ENCODE measurements at places on chromosomes 12 and 14.

DNA sequence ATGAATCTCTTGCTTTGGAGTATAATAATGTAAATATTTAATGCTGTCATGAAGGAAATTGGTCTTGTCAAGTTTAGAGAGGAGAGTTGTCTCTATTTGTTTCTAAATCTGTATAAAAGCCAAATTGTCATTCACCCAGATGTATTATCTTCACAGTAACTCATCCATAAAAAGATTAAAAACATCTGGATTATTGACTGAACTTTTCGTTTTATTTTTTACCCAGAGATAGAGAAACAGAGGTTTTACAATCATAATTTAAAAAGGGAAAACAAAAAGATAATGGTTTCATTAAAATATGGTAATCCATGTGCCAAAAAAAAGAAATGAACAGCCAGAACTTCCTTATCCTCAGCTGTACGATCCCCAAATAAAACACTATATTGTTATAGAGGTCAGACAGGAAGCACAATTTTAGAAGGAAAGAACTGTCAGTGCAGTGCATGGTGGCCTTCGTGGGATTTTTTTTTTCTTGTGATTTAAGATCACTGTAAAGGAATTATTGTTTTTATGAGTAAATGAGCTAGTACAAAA is 125.9 kb downstream of the ACSS3 start:
- no peak for DNase-seq

DNA sequence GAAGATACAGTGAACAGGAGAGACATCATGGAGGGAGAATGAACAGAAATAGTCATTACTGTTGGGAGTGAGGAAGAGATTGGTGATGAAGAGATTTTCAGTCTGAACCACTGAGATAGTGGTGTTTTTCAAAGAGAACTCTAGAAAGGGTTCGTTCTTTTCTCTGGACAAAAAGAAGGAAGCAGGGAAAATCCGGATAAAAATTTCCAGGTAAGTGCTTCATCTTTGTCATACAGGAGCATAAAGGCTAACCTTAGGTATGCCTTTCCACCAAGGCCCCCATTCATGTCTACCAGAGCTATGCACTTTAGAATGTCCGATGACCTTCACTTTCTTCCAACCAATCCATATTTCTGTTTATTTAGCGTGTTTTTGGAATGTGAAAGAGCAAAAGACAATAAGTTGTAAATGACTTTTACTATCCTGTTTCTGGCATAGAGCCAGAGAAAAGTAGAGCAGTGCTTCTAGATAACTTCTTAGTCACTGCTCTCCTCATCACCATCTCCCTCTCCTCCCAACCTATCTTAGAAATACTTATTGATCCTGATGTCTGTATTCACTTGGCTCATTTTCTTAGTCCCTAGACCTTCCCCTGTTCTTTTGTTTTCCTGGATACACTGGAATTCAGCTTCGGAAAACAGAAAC is 116.5 kb downstream of the TTC6 start:
- no peak for DNase-seq

- no peak for DNase-seq
Measured at GRCh38 chr12:30909349-30910037, 17.1 kb upstream of the TSPAN11 start.

- no peak for DNase-seq
Measured at GRCh38 chr14:49858383-49858782, 5.8 kb upstream of the NEMF start.

DNA sequence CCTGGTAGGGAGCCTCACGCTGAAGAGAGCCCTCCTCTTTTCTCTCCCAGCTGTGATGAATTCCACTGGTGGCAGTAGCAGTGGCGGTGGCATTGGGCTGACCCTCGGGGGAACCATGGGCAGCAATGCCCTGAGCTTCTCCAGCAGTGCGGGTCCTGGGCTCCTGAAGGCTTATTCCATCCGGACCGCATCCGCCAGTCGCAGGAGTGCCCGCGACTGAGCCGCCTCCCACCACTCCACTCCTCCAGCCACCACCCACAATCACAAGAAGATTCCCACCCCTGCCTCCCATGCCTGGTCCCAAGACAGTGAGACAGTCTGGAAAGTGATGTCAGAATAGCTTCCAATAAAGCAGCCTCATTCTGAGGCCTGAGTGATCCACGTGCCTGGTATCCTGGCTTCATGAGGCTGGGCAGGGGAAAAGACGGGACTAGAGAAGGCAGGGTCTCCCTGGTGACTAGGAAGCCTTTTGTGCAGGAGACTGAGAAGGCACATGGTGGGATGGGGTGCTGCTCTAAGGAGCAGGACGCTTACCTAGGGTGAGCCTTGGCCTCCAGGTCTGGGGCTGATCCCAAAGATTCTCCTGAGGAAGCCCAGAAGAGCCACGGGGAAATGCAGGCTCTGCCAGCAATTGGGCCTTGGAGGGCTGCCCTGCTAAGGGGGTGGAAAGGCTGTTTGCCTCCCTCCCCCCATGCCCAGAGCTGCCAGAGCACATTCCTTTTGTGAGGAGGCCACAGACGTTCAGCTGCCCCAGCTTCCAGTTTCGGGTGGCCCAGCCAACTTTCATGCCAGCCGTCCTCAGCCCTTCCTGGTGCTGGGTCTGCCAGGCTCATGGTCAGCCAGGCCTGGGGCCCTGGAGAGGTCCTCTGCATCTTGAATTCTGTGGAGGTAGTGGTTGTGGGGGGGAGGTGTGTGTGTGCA is 15.8 kb downstream of the KRT7 start:
- DNase-seq, result no peak

DNA sequence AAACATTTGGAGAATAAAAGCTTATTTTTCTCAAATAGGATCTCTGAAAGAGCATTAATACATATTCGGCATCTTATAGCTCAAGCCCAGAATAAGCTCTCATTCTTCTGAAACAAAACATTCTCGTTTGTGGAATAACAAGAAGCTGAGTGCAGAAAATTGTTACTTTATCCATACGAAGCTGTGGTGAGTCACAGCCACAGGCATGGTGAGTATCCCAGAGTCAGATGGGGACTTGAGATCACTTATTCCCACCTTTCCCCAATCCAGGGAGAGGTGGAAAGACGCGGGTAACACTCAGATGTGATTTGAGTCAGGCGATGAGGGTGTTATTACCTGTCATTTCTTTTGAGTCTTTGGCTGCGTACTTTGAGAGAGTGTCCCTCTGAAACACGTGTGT is 214.6 kb upstream of the TMEM132C start:
- no peak for DNase-seq

- DNase-seq, result no peak
Measured at GRCh38 chr12:770479-770878, 18.1 kb downstream of the WNK1 start.

- DNase-seq, result no peak
Measured at GRCh38 chr14:47103771-47104170, 452.2 kb upstream of the RPL10L start.

DNA sequence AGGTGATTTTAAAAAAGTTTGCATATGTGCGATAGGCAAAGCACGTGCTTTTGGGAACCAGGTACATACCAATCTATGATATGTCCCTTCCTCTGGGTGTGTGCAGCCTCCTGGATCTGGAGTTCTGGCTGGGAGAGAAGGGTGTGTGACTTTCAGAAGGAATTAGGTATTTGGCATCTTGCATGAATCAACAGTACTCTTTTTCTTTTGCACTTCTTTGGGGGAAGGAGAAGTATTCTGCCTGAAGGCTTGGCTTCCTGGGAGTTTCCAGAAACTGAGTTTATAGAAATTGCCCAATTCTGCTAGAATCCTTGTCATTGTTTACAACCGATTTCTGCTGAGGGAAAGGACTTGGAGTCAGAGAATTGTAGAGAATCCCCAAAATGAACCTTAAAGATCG is 2.9 kb upstream of the CLMN start:
- no peak for DNase-seq

DNA sequence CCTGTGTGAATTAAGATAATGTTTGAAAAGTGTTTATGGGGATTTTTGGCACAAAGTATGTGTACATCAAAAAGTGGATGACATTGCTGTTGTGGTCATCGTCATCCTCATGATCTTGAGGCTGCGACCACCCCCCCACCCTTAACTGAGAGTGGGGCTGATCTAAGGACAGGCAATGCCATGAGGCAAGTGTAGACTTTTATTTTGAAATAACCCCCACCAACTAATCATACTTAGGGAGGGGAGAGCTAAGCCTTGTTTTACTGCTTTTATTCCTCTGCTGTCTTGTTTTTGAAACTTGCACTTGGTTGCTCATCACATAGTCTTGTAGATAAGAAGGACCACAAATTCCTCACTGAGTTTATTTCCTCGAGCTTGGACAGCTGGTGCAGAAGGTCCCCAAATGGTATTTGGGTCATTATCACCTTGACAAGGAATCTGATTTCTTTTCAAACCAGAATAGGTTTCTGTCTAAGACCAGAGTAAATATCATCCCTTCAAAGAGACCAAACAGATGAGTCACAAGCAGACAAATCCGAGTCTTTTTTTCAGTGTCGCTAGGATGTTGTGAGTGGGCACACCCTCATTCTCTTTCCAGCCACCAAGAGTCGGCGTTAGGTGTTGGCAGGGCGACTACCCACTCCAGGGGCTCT is 23.9 kb upstream of the SMOC1 start:
- no peak for DNase-seq

DNA sequence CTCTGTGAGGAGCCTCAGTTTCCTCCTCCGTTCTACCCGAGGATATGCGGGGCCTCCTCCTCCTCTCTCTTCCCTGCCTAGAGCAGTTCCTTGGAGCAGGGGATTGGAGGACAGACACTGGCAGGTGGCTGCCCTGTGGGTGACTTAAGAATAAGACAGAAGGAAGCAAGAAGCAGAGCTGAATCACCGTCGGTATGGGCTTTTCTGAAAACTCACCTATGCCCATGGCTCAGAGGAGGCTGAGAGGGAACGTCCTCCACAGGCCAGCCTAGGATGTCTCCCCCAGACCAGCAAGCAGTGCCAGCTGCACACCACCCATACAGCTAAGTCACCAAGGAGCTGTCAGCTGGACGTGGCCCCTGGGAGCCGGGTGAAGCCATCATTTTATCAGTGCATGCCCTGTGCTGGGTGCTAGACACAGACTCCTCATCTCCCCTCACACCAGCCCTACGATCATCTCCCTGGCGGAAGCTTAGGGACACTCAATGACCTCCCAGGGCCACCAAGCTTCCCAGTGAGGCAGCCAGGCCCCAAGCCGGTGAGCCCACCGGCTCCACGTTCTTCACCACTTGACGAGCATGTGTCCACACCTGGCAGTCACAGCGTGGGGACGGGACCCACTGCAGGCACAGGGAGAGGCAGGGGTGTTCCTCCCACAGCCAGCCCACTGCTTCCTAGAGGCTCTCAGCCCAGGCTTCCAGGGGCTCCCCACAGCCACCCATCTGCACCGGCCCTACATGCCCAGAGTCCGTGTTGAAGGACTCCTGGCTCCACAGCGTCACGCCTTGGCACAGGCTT is 21.4 kb downstream of the ITPK1 start:
- no peak for DNase-seq

GRCh38 chr12:3641428-3642018 is 111.4 kb downstream of the CRACR2A start:
- no peak for DNase-seq

DNA sequence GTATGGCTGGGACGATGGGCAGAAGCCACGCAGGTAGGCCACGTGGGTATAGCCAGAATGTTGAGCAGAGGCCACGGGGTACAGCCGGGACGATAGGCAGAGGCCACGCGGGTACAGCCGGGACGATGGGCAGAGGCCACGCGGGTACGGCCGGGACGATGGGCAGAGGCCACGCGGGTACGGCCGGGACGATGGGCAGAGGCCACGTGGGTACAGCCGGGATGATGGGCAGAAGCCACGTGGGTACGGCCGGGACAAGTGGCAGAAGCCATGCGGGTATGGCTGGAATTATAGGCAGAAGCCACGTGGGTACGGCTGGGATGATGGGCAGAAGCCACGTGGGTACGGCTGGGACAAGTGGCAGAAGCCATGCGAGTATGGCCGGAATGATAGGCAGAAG is 195.0 kb downstream of the TTC7B start:
- DNase-seq, result no peak

GRCh38 chr12:25558586-25558985 is 5.5 kb upstream of the LMNTD1 start:
- no peak for DNase-seq

GRCh38 chr12:119828300-119828699 is 48.8 kb downstream of the CIT start:
- DNase-seq, result no peak

DNA sequence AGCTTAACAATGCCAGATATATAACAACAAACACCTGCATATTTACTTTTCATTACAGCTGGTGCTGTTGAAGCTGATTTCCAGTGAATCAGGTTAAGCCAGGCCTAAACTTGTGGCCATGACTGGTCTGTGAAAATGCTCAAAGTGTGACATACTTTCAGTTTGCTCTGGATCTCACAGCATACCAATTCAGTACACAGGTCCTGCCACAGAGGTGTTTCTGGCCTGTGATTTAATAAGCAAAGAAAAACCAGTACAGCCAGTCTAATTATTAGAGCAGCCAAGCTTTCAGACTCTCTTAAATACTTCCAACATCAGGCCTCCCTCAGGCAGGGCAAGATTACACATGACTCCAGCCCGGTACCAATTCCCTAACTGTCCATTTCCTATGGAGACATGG is 27.4 kb upstream of the TMCC3 start:
- DNase-seq, result no peak

- no peak for DNase-seq
Measured at GRCh38 chr12:43914923-43915468, 79.1 kb downstream of the TMEM117 start.
